RWPE1 (cell line): ENCODE measurements at places on chromosomes 11 and 22.

DNA sequence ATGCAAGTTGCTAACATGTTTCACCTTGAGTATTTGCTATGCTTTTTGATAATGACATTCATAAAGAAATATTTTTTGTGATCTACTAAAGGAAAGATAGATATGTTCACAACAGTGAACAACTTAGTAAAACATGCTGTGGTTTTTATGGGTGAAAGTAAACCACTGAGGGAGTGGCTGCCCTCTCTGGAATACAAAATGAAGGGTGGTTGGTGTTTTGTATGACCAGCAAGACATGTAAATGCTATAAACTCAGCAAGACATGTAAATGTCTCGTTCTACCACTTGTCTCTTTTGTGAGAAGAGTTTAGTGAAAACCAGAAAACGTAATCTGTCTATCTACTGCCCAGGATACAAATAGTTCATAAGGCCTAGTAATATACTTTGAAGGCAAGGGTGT lies 7.6 kb upstream of the AMPD3 start:
- DNase-seq: no peak

- DNase-seq: no peak
Measured at GRCh38 chr11:96272529-96273222, 70.3 kb downstream of the MAML2 start.

DNA sequence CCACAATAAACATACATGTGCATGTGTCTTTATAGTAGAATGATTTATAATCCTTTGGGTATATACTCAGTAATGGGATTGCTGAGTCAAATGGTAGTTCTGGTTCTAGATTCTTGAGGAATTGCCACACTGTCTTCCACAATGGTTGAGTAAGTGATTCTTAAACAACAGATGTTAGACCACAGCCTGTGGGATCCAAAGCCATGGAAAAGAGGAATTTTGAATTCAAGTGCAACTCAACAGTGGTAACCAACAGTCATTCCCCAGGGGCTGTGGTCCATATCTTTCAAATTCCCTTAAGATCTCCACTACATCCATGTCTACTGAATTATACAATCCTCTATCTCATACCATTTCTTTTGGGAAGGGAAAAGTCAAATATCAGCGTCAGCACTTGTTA lies 321.5 kb downstream of the LARGE1 start:
- no peak for DNase-seq

DNA sequence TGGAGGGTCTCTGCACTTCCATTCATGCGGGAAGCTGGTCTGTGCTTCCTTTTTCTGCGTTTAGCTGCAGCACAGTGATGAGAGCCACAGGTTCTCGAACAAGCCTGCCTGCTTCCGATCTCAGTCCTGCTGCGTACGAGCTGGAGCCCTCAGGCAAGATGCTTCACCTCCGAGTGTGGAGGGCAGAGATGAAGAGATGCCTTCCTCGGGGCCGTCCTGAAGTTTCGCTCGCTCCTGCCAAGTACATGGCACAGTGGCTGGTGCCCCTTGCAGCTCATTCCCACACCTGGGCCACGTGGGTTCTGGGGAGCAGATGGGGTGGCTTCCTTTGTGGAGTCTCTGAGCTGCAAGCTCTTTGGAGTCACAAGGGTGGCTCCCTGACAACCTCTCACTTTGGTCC lies 19.5 kb upstream of the TESMIN start:
- no peak for DNase-seq

- DNase-seq: no peak
Measured at GRCh38 chr11:12403122-12403996, 26.0 kb downstream of the PARVA start.

- no peak for DNase-seq
Measured at GRCh38 chr11:125359130-125359529, 136.9 kb downstream of the FEZ1 start.

DNA sequence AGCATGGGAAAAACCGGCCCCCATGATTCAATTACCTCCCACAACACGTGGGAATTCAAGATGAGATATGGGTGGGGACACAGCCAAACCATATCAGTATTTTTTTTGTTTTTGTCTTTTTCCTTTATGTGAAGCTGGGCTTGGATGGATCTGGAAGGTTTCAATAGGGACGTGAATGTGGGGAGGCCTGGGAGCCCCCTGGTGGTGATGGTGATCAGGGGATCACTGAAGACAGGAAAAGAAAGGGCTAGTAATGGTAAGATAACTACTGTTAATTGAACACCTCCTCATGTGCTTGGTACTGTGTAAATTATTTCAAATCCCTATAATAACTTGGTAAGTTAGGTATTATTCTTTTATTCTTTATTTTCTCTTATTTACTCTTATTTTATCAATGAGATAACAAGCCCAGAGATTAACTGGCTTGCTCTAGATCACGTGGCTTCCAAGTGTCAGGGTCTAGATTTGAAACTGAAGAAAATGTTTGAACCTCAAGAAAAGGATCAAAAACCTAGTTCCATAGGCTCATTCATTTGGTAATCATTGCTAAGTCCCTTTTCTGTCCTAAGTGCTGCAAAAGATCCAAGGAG lies 364.2 kb downstream of the TENM4 start:
- DNase-seq: no peak

DNA sequence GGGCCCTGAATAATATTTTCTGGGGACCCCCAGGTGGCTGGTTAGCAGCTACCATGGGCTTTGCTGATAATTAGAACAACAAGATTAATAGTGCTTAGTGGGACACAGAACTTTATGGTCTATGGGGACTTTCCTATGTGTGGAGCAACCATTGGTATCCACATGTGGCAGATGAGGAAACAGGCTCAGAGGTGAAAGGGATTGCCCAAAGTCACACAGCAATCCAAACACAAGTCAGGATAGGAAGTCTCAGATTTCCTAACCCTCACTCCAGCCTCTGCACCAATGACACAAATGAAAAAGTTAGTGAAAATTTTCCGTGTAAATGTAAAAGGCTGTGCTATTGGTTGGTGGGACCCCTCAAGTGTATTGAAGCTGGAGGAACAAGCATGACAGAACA lies 15.3 kb upstream of the SLCO2B1 start:
- no peak for DNase-seq

- no peak for DNase-seq
Measured at GRCh38 chr11:124627546-124627945, 4.9 kb downstream of the TBRG1 start.

GRCh38 chr11:35927682-35928081 lies 16.2 kb upstream of the LDLRAD3 start:
- DNase-seq: peak; percentile 91

DNA sequence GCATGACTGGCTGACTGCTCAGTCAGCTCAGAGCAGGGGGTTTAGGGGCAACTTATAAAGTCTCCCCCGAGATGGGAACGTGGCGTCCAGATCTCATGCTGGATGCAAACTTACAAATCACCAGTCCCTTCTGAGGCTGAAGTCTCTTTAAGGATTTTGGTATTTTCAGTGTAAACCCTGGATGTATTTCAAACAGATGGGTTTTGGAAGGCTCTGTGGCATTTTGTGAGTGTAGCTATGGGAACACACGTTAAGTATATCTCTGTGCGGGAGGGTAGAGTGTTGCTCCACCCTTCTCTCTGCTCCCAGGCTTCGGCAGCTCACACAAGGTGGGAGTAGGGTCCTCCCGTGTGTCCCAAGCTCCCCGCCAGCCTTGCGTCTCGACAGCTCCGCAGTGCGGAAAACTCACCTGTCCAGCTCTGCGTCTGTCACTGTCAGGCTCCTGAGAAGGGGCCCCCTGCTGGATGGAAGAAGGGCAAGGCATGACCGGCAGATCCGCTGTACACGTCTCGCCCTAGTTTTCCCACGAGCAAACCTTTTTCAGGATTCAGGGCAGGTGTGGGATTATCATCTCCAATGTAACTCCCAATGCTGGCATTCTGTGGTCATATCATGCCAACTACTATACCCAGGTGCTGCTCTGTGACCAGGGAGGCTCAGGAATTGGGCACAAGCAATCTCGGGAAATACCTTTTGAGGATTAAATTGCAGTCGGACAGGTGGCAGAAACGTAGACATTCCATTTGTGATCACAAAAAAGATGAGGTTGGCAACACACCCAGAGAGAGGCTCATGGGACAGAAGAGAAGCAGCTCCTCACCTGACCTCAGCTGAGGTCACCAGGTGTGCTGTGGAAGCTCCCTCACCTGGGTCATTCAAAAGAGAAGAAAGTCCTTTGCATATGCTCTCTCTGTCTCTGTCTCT lies 313.9 kb upstream of the B3GAT1 start:
- DNase-seq: peak; percentile 49

- no peak for DNase-seq
Measured at GRCh38 chr11:30364837-30365482, 42.1 kb downstream of the ARL14EP start.

DNA sequence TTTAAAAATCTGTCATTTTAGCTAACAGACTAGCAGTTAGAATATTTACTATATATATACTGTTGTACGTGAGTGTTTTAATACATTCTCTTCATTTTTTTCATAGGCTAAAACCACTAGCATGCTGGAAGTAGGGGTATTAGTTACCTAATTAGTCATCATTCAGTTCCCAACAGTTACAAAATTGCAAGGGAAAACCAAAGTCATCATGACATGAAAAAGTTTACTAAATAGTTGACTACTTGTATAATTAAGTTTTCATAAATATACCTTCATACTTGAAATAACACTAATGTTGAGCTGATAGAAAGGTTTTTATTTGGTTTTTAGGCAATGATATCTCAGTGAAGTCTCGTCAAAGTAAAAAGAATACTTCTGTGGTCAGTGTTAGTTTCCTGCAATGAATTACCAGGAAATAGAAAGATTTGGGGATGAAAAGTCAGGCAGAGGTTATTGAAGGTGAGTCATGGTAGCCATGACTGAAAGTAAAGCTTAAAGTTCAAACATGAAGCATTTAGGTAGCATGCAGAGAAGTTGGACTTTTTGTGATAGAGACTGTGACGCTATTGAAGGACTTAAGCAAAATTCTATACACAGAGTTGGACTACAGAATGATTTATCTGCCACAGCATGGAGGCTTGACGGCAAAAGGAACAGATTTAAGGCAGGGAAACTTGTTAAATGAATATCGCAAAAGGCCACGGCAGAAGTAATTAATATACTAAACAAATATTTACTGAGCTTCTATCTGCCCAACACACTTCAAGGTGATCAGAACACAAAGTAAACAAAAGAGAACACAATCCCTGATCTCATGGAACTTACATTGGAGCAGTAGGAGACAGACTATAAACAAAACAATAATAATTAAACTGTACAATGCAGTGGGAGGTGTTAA lies 828.1 kb upstream of the FAT3 start:
- DNase-seq: peak; percentile 3

- DNase-seq: no peak
Measured at GRCh38 chr11:7964873-7965272, 374 bp downstream of the NLRP10 start.

DNA sequence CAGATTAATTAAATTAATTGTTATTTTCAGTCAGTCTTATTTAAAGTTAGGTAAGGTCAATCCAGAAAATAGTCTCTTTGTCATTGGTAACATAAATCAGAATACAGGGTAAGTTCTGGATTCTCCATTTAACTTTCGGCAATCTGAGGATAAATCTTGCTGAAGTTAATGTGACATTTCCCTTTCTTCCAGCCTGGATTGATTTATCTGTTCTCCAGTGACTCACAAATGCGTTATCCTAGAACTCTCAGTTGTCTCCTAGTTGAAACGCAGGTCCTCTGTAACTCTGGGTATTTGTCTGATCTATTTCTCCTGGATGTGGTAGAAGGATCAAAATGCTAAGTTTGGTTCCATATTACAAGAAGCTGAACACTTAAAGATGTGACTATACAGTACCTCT lies 21.0 kb downstream of the OR51E1 start:
- DNase-seq: no peak

DNA sequence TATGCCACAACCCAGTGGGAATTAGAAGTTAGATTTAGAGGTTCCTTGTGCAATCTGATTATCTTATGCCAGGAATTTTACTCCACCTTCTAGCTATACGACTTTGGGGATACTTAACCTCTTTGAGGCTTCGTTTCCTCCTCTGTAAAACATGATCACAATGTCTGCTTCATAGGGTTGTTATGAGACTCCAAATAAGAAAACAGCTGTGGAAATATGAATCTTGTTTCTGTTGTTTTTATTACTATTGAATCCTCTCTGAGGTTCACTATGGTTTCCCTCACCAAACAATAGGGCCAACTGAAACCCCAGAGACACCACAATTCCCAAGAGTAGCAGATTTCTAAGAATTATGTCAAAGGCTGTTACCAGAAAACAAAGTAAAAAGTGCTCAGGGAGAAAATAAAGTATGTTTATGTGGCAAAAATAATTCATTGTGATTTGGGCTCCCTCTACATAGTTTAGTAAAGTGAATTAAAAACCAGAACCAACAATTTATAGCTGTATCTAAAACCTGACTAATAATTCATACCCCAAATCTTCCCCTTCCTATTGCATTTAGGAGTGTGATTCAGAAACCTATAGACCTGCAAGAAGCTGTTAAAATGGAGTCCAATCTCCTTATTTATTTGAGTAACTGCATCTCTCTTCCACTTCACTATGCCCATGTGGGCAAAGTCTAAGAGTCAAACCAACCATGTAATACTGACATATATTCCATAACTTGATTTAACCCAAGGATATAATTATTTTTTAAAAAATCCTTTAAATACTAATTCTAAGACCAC lies 38.4 kb downstream of the AMBRA1 start:
- no peak for DNase-seq

GRCh38 chr11:62345861-62346260 lies 8.6 kb downstream of the ASRGL1 start:
- no peak for DNase-seq

DNA sequence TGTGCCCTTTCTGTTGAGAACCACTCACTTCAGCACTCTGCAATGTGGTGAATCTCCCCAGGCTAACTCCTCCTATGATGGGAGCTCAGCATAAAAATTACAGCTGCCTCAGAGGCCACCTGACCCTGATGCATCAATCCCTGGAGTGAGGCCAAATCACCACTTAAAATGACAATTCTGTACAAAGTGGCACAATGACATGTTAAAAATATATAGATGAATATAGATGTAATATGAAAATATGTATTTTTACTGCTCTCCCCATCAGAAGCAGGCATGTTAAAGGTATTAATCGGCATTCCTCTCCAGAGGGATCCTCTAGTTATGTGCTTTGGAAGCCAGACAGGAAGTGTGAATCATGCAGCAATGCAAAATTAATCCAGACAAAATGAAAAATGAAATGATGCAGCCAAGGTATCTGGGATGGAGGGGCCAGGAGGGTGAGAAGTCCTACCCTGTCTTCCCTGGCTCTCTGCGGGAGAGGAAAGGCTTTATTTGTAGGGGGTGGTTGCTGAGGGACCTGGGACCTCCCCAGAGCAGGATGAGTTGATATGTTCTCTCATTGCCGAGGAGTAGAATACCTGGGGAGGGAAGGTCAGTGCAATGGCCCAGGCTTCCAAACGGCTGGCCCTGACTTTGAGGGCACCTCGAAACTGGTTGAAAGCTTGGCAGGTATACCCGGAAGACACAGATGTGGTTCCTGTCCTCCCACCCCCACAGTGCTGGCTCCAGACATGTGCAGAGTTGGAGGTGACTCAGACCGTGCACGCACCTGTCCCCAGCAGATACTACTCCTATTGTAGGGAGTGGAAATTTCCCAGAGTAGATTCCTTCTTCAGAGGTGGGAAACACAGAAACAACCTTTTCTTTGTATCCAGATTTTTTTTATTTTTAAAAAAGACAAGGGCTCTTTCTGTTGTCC lies 347.9 kb upstream of the NCAM1 start:
- DNase-seq: peak; percentile 80
